ENCODE measurements at places on chromosomes 7 and 10.
A peak's percentile ranks its signal among the peaks of the same experiment; 100 is the strongest.

GRCh38 chr10:71634531-71635164 lies 84.9 kb downstream of the C10orf105 start:
- DNase-seq: peak; percentile 49

DNA sequence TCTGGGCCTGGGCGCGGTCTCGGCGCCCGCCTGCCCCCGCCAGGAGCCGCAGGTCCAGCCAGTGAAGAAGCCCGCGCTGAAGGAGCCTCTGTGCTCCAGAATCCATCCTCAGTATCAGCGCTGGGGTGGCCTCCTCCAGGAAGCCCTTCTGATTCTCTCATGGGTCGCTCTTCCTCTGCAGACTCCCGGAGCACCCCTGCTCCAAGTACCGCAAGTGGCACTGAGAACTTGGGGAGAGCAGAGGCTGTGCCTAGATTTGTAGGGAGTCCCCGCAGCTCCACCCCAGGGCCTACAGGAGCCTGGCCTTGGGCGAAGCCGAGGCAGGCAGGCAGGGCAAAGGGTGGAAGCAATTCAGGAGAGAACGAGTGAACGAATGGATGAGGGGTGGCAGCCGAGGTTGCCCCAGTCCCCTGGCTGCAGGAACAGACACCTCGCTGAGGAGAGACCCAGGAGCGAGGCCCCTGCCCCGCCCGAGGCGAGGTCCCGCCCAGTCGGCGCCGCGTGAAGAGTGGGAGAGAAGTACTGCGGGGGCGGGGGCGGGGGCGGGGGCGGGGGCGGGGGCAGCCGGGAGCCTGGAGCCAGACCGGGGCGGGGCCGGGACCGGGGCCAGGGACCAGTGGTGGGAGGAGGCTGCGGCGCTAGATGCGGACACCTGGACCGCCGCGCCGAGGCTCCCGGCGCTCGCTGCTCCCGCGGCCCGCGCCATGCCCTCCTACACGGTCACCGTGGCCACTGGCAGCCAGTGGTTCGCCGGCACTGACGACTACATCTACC lies at the start of gene ALOX5:
ALOX5 (plus strand) TSS at position 641 of the 774 bp plus-strand sequence; CDS start at position 705, 64 bp downstream.
- peak; percentile 25 for DNase-seq

- no peak for DNase-seq
Measured at GRCh38 chr10:100182281-100182680, 3.5 kb downstream of the ERLIN1 start.

GRCh38 chr10:58648131-58648530 lies 135.5 kb downstream of the BICC1 start:
- peak; percentile 70 for DNase-seq

DNA sequence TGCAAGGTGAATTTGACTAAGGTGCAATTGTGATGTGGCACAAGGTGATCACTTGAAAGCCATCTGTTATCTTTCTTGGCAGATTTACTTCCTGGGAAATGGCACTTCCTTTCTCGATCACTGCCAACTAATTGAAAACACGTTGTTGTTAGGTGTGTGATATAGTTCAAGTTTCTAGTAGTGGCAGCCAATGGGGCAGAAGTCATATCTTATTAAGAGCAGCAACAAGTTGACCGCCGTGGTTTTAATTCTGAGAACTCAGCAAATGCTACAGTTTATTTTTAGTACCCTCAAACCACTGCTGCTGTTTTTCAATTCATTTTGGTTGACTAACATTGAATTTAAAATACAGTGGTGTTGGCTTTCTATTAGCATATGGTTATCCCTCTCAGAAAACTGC lies 1.6 kb downstream of the CHN2 start:
- DNase-seq: no peak

GRCh38 chr10:92241158-92241500 lies 49.7 kb downstream of the CPEB3 start:
- no peak for DNase-seq

GRCh38 chr10:93032809-93033137 lies 27.8 kb upstream of the CYP26C1 start:
- no peak for DNase-seq

DNA sequence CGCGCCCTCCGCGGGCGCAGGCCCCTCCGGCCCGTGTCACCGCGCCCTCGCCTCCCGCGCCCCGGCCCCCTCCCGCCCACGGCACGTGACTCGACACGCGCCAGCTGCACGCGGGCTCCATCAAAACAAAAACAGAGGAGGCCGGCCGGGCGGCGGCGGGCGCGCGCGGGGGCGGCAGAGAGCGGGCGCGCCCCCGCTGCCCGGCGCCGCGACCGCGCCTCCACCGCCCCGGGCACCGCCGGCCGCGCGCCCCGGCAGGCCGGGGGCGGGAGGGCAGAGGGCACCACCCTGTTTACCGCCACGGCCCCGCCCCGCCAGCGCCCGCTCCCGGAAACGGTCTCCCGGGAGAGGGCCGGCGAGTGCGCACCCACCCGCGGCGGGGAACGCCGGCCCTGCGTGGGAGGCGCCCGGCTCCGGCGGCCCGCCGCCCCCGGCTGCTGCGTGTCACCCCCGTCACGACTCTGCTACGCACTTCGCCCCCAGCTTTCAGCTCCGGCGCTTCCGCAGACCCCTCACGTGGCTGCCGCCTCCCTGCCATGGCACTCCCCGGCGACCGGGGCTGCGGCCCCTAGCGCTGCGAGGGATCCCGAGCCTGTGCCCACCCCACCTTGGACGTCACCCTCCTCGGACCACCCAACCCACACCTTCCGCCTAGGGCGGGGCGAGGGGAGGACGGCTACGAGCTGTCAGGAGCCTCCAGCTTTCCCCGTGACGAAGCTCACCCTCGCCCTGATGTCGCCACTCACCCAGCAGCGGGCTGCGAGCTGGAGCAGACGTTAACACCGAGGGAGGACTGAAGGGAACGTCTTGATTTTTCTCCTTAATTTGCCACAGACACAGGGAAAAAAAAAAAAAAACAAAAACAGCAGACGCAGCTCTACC lies 221.6 kb upstream of the MKLN1 start:
- DNase-seq: peak; percentile 60

- DNase-seq: no peak
Measured at GRCh38 chr10:63481815-63482421, 16.1 kb upstream of the JMJD1C start.

DNA sequence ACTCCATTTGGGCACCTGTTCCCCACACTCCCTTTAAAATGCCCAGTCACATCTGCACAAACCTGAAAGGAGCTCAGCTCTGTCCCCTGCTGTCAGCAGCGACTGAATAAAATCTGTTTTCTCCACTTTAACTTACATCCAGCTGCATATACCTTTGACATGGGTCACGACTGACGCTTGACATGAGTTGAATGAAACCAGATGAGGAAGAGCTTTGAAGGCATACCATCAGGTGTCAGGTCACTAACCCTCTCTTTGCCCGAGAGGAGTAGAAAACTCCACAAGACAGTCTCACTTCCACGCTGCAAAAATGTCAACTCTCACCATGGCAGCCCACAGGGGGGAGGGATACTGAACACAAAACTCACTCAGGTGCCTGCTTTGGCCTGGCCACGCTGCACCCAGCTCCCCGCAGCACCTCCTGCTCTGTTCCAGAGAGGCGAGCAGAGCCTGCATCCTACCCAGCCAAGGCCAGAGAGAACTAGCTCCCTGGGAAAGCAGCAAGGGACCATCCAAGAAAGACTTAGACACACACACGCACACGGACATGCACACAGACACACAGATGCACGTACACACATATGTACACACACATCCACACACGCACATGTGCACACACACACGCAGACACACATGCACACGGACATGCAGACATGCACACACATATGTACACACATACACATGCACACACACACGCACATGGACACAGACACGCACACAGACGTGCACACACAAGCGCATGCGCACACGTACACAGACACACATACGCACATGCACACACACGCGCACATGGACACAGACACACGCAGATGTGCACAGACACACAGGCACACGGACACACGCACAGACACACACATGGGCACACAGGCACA lies 191.0 kb downstream of the MAD1L1 start:
- no peak for DNase-seq

DNA sequence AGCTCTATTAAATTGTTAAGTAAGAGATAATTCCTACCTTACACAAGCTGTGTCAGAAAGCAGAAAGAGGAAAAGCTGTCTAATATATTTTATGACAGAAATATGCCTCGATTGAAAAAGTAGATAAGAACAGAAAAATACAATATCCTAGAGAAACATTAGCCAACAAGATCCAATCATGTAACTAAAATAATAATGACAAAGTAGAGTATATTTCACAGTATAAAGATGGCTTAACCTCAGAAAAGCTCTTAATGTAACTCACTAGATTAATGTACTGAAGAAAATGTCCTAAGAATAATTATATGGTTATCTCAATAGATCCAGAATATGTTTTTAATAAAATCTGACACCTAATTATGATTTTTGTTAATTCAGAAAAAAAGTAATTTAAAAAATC lies 89.8 kb upstream of the HABP2 start:
- no peak for DNase-seq

GRCh38 chr10:35459449-35459847 lies 123.1 kb downstream of the CCNY start:
- no peak for DNase-seq

GRCh38 chr7:111642373-111642772 lies 80.1 kb upstream of the IMMP2L start:
- no peak for DNase-seq

DNA sequence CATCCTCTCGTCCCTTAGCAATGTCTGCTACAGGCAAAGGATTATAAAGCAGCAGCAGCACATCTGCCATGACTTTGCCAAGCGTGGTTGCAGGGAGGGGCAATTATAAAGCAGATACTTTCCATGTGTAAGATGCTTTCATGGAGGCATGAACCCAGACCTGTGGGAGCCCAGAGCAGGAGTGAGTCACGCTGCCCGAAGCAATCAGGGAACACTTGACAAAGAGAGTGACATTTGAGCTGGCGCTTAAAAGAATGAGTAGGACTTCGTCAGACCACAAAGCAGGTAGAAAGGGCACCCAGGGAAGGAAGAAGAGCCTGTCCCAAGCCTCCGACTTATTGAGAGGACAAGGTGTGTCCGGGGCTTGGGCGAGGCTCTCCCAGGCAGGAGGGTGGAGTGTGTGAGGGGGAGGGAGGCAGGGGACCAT lies 147.2 kb downstream of the MYOF start:
- DNase-seq: no peak

DNA sequence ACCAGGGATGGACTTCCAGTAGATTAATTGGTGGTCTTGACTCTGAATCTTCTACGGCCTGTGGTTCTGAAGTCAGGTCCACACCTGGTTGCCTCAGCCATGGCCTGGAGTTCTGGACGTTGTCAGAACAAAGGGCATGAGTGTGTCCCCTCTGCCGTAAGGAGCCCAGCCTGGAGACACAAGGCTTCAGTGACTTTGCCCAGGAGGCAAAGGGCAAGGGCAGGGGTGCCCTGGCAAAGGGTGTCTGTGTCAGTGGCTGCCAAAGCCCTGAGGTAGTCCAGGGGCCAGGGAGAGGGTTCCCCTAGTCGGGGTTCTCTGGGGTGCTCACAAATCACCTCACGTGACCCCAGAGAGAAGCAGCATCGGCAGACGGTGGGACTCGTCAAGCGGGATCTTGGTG lies 273.2 kb upstream of the ZNF32 start:
- no peak for DNase-seq

GRCh38 chr7:14748461-14748860 lies 154.1 kb downstream of the DGKB start:
- peak; percentile 20 for DNase-seq
